ENCODE measurements at places on chromosomes 2 and 18. TPM values are rescaled to one million over a fixed set of nuclear protein-coding genes. Genes with fewer than 3 reads are reported as not detected.
A peak's percentile ranks its signal among the peaks of the same experiment; 100 is the strongest.

GRCh38 chr2:24021122-24021998, 11.5 kb downstream of the MFSD2B start:
- DNase-seq, result no peak

GRCh38 chr18:46250084-46250811, 146.1 kb downstream of the HAUS1 start:
- peak; percentile 43 for DNase-seq

- no peak for DNase-seq
Observed at GRCh38 chr2:46320141-46320567, 22.9 kb downstream of the EPAS1 start.

DNA sequence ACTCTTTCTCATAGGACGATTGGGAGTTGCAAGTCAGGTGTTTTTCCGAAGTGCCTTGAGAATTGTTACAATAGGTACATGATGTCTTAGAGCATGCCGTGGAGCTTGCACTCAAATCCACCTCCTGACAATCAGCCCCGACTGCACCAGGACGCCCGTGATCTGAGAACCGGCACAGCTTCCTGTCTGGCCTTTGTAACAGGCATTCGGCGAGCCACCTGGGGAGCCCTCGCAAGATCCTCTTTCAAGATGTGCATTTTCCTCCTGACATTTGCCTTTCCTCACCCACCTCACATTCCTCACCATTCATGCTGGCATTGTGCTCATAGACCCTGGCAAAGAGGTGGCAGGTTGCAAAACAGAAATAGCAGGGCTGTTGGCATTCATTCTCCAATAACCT, 427.3 kb downstream of the GALR1 start:
- DNase-seq, result no peak

DNA sequence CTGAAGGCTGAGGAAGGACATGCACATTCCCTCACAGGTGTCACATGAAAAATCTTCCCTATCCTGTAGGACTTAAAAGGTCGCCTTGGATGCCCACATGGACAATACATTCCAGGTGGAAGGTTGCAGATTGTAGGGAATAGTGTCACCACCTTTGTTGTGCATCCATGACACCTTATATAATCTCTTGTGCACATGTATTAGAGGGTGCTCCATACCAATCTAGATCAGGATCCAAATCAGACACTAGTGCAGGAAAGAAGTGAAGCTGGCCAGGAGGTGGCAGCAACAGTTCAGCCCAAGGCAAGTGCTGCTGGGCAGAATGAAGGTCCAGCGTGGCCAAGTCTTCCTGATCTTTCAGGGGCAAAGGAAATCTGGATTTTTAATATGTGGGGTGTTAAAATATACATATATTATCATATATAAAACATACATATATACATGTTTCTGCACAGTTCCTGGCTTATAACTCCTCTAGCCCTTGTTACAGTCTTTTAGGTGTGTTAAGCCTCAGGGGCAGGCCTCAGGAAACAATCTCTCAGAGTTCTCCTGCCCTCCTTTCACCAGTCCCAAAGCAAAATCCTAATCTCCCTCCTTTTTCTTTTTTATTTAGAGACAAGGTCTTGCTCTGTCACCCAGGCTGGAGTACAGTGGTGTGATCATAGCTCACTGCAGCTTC, 16.6 kb downstream of the NIF3L1 start:
- peak; percentile 32 for DNase-seq

DNA sequence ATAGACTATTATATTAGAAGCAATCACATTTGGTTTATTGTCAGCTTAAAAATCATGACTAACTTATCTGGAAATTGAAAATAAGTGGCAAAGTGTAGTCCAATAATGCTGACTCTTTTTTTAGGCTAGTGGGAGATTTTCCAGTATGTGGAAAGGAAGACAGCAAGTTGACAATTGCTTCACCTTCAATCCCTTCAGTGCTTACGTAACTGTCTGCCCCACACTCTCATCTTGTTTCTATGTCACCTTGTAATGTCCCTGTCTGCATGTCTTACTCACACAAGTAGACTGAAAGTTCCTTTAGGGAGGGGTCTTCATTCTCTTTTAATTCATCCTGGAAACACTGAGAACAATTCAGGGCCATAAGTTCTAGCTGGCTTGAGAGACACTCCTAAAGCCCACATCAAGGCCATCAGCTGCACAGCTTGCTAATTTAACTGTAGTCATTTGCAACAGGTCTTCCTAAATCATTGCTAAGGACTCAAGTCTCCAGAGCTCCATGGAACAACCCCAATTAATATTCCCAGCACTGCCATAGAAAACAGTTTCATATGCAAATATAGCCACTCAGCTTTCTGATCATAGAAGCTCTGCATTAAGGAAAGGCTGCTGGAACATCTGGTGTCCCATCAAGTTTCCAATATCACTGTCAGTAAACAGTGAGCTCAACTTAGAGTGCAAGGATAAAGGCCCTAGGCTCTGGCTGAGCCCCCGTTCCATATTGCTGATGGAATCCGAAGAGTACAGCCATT, 230.5 kb downstream of the ETAA1 start:
- no peak for DNase-seq

GRCh38 chr18:6842081-6842480, 112.6 kb downstream of the ARHGAP28 start:
- no peak for DNase-seq

- no peak for DNase-seq
Observed at GRCh38 chr2:88813612-88814011, 122.1 kb downstream of the RPIA start.

GRCh38 chr2:199148076-199148845, 309.5 kb downstream of the SATB2 start:
- DNase-seq, result no peak

DNA sequence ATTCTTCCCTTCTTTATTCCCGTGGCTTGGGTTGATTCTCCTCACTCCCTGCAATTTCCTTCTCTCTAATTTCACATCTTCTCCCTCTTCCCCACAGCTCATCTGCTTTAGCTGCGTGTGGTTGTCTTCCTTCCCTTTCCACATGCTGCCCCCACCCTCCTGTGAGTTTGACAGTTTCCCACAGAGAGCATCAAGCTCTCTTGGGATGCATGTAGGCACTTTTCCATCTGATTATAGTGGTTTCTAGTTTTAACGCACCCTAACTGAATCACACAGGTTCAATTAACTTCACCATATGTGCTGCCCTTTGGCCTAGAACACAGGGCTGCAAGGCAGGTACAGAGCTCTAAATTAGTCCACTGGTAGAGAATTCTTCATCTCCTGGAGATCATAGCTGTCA, 110.5 kb downstream of the TACR1 start:
- no peak for DNase-seq

DNA sequence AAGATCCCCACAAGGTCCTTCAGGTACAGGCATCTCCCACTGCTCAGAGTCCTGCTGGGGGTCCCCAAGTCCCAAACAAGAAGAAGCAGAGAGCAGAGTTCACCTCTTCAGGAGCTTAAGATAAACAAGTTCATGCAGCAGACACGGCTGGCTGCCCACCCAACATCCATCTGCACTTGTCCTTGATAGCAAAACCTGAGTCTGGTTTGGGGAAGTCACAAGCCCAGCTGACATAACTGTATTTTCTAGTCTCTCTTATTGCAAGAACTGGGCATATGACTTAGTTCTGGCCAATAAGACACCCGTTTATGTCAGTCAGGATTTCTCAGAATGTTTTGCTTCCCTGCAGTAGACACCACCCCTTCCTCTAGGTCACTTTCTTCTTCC, 31.8 kb downstream of the AFF3 start:
- no peak for DNase-seq

DNA sequence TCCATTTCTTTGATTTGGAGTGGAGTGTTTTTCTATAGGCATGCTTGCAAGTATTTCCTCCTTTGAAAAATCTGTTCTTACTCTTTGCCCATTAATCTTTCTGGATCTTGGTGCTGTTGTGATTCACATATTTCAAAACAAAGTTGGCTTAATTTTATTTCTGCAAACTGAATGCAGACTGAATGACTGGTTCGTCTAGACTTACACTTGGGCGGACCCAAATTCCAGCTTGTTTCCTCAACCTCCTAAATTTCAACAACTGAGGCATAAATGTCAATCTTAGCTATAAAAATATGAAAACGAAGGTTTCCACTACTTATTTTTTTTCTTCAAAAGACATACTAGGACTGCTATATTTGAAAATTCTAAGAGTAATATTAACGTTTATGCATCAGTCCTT, 59.0 kb downstream of the ANKRD44 start:
- no peak for DNase-seq

The SNED1 gene
- total RNA-seq, result 46.9 TPM
